ENCODE measurements at places on chromosomes 16 and 17.

DNA sequence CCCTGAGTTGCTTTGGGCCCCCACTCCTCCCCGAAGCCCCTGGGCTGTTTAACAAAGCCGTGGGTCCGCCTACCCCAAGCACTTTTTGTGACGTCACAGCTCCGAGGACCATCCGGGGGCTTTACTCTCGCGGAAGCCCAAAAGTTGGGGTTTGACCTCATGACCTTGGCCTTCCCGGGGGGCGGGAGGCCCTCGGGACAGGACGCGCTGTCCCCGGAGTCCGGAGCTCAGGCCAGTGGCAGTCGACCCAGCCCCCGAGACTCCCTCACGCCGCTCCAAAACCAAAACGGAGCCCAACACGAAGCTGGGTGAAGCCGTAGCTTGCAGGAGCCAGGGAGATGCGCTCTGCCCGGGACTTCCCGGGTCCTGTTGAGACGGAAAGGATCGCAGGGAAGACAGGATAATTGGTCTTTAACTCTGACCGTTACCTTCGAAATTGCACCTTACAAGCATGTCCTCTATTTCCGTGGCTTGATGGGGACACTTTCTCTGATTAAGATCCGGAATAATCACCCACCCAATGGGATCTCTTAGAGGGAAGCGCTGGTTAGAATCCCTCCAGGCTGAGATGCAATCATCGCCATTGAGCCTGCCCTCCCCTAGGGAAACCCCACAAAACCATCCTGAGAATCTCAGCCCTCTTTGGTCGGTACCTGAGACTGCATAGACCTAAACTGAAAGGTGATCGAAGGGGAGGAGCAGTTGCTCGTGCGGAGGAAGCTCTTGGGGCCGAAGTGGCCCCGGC lies 4.9 kb upstream of the SOX9 start:
- DNase-seq: no peak

- no peak for DNase-seq
Observed at GRCh38 chr17:34475296-34475695, 104.1 kb upstream of the TMEM132E start.

DNA sequence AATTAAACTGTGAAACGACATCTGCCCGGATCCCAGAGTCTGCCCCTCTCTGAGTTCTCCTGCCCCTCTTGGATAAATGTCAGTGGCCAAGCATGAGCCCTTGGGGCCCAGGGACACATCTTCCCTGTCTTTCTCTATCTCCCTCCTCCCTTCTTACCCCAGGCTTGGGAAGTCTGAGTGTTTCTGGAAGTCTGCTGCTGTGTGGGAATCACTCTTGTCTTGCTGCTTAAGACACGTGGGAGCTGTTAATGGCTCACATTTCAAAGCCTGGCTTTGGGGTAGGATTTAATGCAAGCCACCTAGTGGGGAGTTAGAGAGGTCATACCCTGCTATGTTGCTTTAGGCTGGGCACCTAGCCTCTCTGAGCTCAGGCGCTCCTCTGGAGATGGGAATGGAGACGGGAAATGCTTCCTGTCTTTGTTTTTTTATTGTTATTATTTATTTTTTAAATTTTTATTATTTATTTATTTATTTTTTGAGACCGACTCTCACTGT lies 218.5 kb upstream of the CIBAR2 start:
- DNase-seq: no peak

DNA sequence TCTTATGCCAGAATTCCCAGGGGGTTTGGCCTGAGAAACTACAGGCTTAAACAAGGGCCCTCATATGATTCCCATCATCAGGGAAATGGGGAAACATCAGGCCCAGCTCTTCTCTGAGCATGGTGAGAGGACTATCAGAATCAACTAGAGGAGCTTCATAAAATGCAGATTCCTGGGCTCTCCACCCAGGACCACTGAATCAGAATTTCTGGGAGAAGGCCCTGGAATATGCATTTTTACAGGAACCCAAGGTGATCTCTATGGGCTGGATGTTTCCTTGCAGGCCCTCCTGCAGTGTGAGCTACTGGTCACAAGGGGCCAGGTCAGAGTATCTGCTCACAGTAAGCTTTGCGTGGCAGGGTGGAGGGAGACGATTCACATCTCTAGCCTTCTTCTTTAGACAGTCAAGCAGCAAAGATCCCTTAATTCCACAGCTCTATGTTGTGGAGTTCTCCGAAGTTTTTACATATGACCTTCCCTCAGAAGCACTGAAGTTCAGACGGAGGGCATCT lies 38.8 kb upstream of the HOXB13 start:
- no peak for DNase-seq

DNA sequence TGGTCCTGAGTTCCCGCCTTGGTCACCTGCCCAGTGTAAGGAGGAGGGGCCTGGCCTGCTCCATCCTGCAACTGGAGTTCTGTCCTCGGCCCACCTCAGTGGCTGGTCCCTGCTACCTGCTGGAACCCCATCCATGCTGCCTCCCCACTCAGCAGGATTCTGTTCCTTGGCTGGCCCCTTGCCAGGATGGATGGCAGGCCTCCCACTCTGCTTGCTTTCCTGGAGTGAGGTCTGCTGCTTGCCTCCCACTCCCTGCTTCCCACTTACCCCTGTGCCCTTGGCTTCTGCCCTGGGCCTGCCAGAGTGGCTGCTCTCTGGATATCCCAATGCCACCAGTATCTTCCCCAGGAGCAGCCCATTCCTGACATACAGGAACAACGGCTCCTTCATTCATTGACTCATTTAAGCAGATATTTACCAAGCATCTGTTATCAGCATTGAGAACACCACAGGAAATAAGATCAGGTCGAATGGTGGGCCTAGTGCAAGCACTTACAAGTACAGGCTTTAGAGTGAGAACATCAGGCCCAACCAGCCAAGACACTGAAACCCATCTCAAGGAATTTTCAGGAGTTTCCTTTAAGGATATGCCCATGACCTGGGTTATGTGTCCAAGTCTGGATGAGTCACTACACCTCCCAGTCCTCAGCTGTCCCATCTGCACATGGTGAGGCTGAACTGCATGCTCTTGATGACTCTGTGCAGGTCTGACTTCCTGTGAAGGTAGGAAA lies 17.0 kb upstream of the RPRML start:
- no peak for DNase-seq

DNA sequence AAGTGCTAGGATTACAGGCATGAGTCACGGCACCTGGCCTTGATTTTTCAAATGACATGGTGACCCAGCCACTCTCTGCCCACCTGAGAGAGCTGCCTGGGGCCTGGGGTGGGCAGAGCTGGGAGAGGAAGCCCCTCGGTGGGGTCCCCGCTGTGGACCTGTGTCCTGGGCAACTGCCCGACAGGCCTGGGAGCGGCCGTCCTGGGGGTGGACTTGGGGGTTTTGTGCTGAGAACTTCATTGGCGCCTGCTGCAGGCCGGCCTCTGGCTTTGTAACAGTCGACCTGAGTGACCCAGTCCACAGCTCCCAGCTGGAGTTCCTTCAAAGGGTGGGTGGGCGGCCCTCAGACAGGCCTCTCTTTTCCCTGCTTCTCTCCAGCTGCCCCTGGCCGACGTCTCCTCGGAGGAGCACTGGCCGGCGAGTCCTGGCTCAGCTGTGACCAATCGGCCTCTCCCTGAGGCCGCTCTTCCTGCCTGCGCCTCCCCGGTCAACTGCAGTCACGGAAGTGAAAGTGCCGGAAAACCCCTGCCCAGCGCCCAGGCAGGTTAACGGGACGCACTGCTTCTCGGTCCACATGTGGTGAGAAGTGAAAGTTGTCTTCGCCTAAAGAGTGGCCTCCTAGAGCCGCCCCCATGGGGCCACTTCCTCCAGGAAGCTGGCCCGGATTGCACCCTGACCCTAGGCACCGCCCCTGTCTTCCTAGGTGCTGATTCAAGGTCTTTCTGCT lies 5.5 kb downstream of the CBFA2T3 start:
- DNase-seq: no peak

DNA sequence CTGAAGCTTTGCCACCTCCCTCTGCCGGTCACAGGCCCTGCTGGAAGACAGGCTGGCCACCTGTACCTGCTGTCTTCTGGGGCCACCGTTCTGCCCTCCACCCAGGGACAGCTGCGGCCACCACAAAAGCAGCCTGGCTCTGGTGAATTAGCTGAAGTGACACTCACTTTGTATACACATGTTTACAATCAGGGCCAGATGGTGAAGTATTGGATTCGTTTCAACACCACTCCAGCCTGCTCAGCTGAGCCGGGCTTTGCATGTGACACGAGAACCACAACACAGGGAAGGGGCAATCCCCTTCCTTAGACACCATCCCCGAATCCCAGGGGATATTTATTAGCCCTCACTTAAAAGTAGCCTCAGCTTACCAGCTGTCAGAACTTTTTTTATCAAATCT lies 191.5 kb upstream of the RPL38 start:
- DNase-seq: no peak

DNA sequence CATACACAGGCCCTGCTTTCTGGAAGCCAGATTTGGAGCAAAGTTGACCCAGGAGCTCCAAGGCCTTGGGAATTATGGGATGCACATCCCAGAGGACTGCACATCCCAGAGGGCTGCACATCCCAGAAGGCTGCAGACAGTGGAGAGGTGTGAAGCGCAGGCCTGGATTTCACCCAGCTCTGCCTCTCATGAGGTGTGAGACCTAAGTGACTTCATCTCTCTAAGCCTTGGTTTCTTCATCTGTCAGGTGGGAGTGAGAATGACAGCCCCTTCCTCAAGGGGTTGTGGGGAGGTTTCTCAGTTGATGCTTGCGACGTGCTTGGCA lies 102.3 kb downstream of the GSG1L start:
- no peak for DNase-seq

- no peak for DNase-seq
Observed at GRCh38 chr17:57186226-57187019, 69.9 kb upstream of the MSI2 start.

DNA sequence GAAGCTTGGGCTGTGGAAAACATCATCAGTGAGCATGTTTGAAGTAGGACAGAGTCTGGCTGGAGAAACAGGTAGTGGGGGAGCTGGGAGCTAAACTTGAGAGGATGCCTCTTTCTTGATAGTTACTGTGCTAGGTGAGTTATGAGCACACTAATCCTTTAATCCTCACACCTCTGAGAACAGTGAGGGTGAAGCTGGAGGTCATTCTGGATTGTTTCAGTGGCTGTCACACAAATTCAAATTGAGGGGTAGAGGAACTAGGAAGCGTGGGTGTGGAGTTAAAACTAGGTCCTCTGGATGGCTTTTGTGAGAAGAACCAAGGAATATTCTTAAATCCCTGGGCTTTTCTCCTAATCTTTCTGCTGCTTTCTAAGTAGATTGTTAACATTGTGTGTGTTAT lies 3.3 kb downstream of the AKAP1 start:
- DNase-seq: no peak

- no peak for DNase-seq
Observed at GRCh38 chr16:66720766-66721165, 24.2 kb upstream of the CMTM4 start.

- DNase-seq: no peak
Observed at GRCh38 chr16:52515068-52515671, 31.8 kb downstream of the TOX3 start.

GRCh38 chr17:34502426-34502825 lies 77.0 kb upstream of the TMEM132E start:
- DNase-seq: no peak

Measured in stimulated activated CD4-positive, alpha-beta T cell treated with anti-CD3 and anti-CD28 coated beads, Interleukin-2, amount 100 ng/mL, for 48 hours (primary cell).